ENCODE measurements at places on chromosomes 2 and 18.

DNA sequence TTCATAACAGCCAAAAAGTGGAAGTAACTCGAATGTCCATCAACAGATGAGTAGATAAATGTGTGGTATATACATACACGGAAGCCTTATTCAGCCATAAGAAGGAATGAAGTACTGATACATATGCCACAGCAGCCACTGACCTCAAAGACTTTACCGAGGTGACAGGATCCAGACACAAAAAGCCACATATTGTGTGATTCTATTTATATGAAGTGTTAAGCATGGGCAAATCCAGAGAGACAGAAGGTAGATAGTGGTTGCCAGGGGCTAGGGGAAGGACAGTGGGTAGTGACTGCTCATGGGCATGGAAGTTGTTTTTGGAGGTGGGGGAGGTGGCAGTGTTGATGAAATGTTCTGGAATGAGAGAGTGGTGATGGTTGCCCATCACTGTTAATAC is 33.9 kb downstream of the ZAP70 start:
- DNase-seq = no peak

DNA sequence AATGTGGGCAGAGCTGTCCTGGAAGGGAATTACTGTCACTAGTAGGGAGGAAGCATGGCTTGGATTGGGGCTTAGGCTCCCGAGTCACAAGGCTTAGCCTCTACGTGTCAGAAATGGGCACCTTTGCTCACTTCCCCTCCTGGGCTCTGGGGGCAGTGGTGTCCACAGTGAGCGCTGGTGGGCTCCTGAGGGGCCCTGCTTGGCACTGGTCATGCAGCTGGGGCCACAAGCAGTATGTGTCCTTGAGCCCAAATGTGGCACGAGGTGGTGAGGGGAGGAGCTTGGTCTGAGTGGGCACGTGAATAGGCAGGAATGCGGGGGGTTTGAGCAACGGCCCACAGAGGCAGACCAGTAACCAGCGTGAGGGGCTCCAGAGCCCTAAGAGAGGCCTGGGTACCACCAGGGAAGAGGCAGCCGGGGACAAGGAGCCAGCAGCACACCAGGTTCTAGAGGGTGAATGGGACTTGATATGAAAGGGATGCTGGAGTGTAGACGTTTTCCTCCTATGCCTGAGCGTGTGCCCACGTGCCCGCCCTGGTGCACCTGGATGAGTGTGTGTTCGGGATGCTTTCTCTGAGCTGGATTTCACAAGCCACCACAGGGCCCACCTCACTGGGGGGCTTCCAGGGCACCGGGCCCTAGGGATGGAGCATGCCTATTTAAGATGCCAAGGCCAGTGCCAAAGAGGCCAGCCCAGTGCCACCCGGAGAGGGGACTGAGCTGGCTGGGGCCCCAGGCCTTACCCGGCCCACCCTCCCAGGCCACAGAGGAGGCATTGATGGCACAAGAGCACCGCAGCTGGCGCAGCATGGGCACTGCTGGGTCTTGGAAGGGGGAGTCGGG is 22.8 kb upstream of the PTMA start:
- no peak for DNase-seq

- DNase-seq = no peak
These were observed 57.1 kb downstream of the ZFP36L2 start for GRCh38 chr2:43169099-43169945.

DNA sequence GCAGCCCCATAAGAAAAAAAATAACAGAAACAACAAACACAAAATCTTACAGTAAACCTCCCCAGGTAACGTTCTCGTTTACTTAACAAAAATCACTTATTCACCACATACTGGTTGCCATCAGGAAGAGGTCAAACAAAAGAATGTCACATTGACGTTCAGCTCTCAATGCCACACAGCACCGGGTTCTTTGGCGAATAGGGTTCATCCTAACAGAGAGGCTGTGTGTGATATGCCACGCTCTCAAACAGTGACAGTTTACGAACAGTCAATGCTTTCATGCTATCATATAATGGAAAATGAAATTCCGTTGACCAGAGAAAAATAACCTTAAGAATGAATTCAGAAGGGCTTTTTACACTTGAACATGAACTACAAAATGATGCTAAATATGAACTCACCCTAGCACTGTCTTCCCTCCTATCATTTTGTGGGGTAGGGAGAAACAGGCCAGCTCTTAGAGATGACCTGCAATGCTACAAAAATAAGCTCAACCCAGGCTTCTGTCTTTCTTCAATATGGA is 2.0 kb downstream of the TMEM163 start:
- no peak for DNase-seq

GRCh38 chr2:237403024-237403882 is 10.7 kb downstream of the COL6A3 start:
- no peak for DNase-seq

GRCh38 chr2:39265315-39265714 is 21.5 kb upstream of the CDKL4 start:
- no peak for DNase-seq
